Right lobe of liver (tissue), 6 donors: ENCODE measurements at places on chromosomes 2 and 18. TPM values are rescaled to one million over a fixed set of nuclear protein-coding genes. Genes with fewer than 3 reads are reported as not detected.

DNA sequence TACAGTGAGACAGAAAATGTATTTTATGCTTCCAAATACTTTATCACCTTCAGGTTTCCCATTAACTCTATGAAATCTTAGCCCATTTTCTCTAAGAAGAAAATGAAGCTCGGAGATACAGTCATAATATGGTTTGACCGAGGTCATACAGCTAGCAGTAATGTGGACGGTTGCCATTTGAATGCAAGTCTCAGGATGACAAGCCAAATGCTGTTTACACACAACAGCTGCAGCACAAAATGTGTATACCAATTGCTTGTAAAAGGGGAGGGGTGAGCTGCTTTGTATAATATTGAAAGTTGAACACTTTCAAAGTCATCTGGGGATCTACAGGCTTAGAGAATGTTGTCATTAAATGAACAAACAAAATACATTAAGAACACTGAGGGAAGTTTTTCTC, 93.8 kb upstream of the FSIP2 start:
- H3K27me3 ChIP-seq: no peaks in the 10 kb centered on the region
- H3K4me1 ChIP-seq: no peaks in the 10 kb centered on the region
- no peak overlapping the region for H3K27ac ChIP-seq
- H3K4me3 ChIP-seq: no peak overlapping the region
- H3K36me3 ChIP-seq: no peaks in the 10 kb centered on the region
- DNase-seq: no peak

SCN1A gene
- not detected for total RNA-seq

- H3K36me3 ChIP-seq: peaks cover 38% of the 10 kb centered on the region
- no peaks in the 10 kb centered on the region for H3K4me1 ChIP-seq
- no peak overlapping the region for H3K27ac ChIP-seq
- H3K27me3 ChIP-seq: no peaks in the 10 kb centered on the region
Measured at GRCh38 chr2:55236992-55237543, 4.6 kb downstream of the RPS27A start.

- no peak for DNase-seq
- H3K4me3 ChIP-seq: no peak overlapping the region
- no peaks in the 10 kb centered on the region for H3K27me3 ChIP-seq
- H3K4me1 ChIP-seq: no peaks in the 10 kb centered on the region
Measured at GRCh38 chr18:8501044-8501443, 108.2 kb upstream of the RAB12 start.

DNA sequence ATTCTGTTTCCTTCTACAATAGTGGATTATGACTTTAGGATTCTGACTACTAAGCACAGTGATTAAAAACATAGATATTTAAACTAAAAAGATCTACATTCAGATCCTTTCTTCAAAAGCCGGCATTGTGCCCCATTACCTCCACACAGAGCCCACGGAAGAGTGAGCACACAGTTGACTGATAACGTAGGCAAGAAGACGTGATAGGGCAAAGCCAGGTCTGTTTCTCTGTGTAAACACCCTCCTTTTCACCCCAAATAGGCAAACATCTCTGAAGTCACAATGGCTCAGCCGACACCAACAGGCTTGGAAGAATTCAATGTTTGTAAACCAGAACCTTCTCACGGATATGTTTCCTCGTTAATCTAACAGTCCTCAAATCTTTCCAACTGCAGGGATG, 302.9 kb downstream of the CMPK2 start:
- H3K27me3 ChIP-seq: no peaks in the 10 kb centered on the region
- no peaks in the 10 kb centered on the region for H3K36me3 ChIP-seq
- H3K4me3 ChIP-seq: no peak overlapping the region
- H3K4me1 ChIP-seq: no peaks in the 10 kb centered on the region
- no peak for DNase-seq

ELOA2 gene
- not detected for total RNA-seq

DNA sequence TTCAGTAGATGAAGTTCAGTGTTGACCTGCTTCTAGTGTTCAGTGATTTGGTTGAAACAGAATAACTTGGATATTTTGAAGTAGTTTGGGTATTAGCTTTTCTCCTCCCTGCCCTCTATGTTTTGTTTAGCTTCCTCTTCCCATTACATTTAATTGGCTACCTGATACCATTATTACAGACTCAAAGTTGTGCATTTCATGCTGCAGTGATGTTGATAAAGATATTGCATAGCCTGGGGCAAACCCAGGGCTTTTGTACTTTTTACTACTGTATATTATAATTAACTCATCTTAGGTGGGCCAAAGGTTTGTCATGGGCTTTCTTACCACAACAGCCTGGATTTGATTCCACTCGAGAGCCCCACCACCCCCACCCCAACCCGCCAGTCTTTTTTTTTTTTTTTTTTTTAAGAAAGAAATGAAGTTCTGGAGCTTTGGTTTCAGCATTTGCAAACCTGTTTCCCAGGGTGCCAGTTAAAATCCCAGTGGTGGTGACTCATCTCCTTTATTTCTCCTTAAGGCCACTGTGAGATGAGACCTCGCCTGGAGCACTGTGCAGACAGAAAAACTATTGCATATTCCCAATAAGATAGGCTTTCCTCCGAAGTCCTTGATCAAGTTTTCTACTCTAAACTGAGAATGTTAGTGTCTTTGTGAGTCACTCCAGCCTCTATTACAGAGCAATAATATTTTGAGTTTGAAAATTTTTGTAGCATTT, 393.7 kb upstream of the FANCL start:
- no peak overlapping the region for H3K4me3 ChIP-seq
- H3K27me3 ChIP-seq: no peaks in the 10 kb centered on the region
- H3K36me3 ChIP-seq: no peaks in the 10 kb centered on the region
- H3K27ac ChIP-seq: no peak overlapping the region

GRCh38 chr2:216008387-216008786, 5.0 kb downstream of the MREG start:
- H3K27ac ChIP-seq: no peak overlapping the region
- H3K4me3 ChIP-seq: no peak overlapping the region
- peaks cover 26% of the 10 kb centered on the region for H3K4me1 ChIP-seq
- DNase-seq: no peak
- no peaks in the 10 kb centered on the region for H3K27me3 ChIP-seq

GRCh38 chr2:96532641-96533291, 3.8 kb upstream of the ARID5A start:
- no peak overlapping the region for H3K4me3 ChIP-seq
- peak; percentile 7 for DNase-seq
- peak overlapping the region; percentile 55 for H3K27ac ChIP-seq
- H3K36me3 ChIP-seq: no peaks in the 10 kb centered on the region
- no peaks in the 10 kb centered on the region for H3K27me3 ChIP-seq
- no peaks in the 10 kb centered on the region for H3K4me1 ChIP-seq

RBM43 gene
- total RNA-seq: 4.0 TPM

- no peak overlapping the region for H3K4me3 ChIP-seq
- no peak overlapping the region for H3K27ac ChIP-seq
- no peaks in the 10 kb centered on the region for H3K4me1 ChIP-seq
- no peaks in the 10 kb centered on the region for H3K36me3 ChIP-seq
- no peak for DNase-seq
- H3K27me3 ChIP-seq: no peaks in the 10 kb centered on the region
Measured at GRCh38 chr2:30325600-30326328, 94.4 kb downstream of the LBH start.

COQ10B gene
- total RNA-seq: 18.6 TPM

TRIM43 gene
- not detected for total RNA-seq

CSRNP3 gene
- 1.2 TPM for total RNA-seq

KIF1A gene
- total RNA-seq: 0.37 TPM

DYNAP gene
- not detected for total RNA-seq

GRCh38 chr2:128196026-128196425, 105.0 kb downstream of the UGGT1 start:
- DNase-seq: no peak
- peaks cover 14% of the 10 kb centered on the region for H3K4me1 ChIP-seq
- peak overlapping the region; percentile 57 for H3K27ac ChIP-seq
- H3K4me3 ChIP-seq: no peak overlapping the region
- H3K27me3 ChIP-seq: no peaks in the 10 kb centered on the region

DNA sequence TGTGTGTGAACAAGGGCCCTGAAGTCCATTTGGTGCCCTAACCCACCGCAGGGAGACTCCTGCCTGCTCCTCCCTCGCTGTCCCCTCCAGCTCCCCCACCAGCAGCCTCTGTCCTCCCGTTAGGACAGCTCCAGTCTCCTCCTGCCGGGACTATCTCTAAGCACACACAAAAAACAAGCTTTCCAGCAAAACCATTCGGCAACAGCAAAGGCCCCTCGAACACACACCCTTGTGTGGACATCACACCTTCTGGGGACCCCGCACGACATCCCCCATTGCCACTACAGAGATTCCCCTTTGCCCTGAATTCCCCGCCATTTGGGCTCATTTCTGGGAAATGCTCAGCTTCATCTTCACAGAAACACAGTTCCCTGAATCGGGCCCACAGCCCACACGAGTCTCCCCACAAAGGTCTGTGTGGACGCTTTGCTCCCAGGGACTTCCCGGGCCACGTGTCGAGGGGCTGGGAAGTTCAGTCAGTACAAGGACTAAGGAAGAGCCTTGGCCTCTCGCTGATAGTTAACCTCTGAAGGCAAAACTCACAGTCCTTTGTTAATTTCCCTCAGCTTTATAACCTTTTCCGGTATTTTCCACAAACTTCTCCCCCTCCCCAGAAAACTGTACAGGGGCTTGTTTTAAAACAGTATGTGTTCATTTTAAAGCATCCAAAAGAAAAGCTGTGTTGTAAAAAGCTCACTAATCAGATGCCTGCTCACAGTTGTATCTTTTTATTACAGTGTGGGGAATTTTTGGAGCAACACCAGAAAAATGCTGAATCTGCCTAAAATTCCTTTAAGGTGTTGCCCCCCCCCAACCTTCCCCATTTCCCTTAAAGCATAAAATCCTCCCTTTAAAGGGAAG, 25.9 kb downstream of the SMAD7 start:
- peaks cover 13% of the 10 kb centered on the region for H3K4me1 ChIP-seq
- no peaks in the 10 kb centered on the region for H3K27me3 ChIP-seq
- no peak overlapping the region for H3K4me3 ChIP-seq
- peak overlapping the region; percentile 55 for H3K27ac ChIP-seq

DNA sequence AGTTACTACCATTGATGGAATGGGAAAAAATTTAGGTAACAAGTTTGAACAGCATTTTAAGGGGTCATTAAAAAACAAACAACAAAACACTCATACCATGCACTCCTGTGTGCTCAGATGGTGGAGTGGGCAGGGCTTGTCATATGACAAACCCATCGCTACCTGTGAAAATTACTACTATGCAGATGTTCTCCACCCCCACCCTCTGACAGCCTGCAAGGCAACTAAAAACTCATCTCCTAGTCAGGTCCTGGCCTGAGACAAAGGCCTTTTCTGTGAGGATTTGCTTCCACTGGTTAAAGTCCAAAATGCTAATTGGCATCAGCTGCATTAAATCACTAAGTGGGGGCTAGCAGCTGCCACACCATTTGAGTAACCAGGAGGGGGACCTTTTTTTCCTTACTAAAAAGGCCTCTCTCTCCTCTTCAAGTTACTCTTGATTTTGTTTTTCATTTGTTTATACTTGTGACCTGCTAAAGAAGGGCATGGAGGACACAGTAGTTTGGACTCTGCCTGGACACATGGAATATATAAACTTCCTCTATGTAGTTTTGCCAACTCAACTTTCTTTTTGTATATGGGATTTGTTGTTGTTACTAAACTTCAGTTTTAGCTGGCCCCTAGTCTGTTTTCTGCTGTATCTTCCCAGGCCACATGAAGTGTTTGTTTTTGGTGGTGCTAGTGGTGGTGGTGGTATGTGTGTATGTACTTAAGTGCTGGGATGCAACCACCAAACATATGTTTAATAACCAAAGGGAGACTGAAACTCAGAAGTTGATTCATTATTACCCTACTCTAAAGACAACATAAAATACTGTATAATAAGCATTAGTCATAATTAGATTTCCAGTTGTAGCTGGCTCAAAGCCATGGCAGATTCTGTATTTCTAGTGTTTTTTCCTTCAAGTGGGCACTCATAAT, 121.3 kb downstream of the MAP4K4 start:
- H3K36me3 ChIP-seq: no peaks in the 10 kb centered on the region
- H3K4me3 ChIP-seq: no peak overlapping the region
- no peak for DNase-seq
- H3K27ac ChIP-seq: no peak overlapping the region
- H3K4me1 ChIP-seq: peaks cover 38% of the 10 kb centered on the region
